Fibroblast of skin of right biceps (primary cell): ENCODE measurements at places on chromosomes 12 and 14.

DNA sequence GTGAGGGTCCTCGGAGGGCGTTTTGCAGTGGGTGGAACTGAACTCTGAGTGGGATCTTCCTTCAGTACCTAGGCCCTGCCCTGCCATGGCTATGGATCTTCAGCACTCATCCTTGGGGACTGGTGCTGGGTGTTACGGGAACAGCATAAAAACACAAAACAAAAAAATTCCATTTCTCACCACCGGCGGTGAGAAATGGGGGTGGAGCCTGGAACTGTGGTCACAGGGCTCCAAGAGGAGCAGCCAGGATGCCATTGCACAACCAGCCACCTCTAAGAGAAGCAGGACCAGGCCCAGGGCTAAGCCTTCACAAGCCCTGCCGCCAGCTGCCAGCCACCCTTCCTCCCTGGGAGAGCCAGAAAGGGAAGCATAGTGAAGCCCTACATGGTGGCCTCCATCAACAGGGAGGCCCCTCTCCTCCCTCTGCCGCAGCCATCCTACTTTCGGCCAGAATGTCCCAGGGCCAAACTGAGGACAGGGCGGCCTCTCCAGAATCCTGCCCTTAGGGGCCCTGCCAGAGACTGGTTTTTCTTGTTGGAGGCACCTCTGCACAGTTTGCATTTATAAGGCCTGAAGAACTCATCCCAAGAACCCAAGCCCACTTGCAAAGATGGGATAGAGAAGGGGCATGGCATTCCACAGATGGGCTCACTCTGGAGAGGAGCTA is 76.5 kb downstream of the VCPKMT start:
- DNase-seq = peak; percentile 72

- DNase-seq = no peak
Measured at GRCh38 chr14:32363761-32364160, 34.7 kb downstream of the AKAP6 start.

DNA sequence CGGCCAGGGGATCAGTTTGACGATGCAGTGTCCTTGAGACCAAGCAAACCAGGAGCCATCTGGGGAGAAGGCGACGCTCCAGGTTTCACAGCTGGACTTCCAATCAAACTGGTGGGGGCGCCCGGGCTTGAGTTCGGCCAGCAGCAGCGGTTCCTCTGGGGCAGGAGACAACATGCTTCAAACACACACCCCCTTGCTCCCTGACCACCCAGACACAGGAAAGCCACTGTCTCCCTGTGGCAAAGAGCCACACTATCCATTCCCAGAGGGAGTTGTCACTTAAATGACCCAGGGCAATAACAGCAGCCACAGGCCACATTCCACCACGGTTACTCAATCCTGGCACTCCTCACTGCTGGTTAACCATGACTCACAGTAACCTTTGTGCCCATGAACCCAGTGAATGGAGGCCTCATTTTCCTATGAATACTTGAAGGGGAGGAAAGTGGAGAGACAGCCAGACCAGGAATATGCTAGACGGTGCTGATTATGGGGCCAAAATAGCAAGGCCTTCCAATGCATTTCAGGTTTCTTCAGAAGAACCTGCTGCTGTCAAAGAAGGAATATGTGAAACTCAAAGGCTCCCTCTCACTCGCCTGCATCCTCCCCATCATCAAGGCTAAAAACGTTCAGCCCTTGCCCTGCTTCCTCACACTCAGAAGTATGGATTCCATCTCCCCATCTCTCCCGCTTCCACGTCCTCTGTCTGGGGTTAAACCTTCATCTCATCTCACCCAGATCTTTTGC is 8.5 kb downstream of the WSB2 start:
- peak; percentile 94 for DNase-seq

- DNase-seq = no peak
Measured at GRCh38 chr14:61375218-61375617, 53.8 kb downstream of the PRKCH start.

DNA sequence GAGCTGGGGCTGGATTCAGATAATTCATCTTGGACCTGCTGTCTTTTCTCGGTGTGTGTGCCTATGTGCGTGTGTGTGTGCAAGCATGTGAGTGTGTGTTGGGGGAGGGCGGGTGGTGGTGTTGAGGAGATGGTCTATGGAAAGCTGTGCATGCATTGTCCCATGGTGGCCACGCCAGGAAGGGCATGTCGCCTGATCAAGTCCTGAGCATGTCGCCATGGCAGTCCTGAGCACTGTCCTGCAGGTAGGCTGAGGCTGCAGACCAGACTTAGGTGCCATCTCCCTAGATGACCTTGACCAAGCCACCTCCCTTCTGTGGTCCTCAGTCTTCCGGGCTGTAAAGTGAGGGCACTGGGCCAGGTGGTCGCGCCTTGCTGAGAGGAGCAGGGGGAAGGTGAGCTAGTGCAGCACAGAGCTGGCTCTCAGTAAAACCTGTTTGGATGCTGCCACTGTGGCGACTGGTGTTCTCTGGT is 81.4 kb downstream of the PAPOLA start:
- DNase-seq = no peak

GRCh38 chr12:26822026-26822425 is 11.0 kb downstream of the ITPR2 start:
- DNase-seq = peak; percentile 52

- DNase-seq = no peak
Measured at GRCh38 chr12:132711080-132711843, 620 bp downstream of the PGAM5 start.

- DNase-seq = no peak
Measured at GRCh38 chr14:26078561-26078960, 519.3 kb downstream of the NOVA1 start.

GRCh38 chr12:75646329-75647210 is 135.2 kb upstream of the KRR1 start:
- no peak for DNase-seq

DNA sequence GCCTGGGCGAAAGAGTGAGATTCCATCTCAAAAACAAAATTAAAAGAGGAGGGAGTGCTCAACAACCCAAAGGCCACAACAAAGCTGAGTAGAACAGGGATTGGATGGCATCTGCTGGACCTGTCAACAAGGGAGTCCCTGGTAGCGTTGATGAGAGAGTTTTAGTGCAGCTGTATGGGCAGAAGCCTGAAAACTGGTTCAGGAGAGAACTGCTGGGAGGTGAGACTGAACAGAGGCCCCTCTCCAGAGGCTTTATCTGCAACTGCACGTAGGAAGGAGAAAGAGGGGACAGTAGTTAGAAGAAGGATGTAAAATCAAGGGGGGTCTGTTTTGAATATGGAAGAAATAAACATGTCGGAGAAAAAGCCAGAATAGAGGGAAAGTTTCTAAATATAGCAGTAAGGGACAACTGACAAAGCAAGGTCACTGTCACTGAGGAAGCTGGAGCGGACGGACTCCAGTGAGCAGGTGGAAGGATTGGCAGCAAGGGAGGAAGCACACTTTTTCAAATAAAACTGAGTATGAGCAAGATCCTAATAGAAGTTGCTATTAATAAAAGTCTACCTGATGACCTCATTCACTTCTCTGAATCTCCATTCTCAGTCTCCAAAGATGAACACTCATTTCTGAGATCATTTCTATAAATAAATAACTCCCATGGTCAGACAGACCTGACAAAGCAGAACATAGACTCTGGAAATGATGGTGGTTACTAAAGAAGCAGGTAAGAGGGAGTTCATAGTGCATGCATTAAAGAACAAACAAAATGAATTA is 11.8 kb upstream of the ATF1 start:
- peak; percentile 17 for DNase-seq

GRCh38 chr12:69039911-69040310 is 106.9 kb upstream of the CPM start:
- no peak for DNase-seq

DNA sequence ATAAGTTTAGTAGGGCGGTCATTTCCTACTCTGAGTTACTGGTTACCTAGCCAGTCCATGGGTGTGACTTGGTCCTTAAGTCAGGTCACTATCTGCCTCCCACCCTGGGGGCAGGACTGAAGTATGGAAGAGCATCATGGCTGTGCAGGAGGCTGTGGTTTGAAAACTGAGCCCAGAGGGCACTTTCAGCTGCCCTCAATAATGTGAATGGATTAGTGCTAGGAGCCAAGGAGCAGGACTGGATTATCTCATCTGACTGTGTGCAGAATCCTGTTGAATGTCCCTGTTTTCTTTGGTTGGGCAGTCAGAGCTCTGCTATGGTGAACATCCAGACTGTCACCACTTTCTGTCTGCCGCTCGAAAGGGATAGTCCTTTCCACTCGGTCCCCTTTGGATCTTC is 1.6 kb downstream of the ATXN7L3B start:
- peak; percentile 2 for DNase-seq

GRCh38 chr14:59017285-59017965 is 171.0 kb upstream of the DAAM1 start:
- DNase-seq = peak; percentile 9

DNA sequence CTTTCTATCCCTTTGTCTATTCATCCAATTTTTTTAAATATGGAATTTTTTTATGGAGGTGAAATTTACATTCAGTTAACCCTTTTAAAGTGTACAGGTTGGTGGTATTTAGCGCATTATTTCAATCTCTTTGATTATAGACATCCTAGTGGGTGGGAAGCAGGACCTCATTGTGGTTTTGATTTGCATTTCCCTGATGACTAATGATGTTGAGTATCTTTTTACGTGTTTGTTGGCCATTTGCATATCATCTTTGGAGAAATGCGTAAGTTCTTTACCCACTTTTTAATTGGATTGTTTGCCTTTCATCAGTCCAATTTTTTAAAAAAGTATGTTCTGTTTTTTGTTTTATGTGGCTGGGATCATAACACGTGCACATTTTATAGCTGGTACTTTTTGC is 20.8 kb downstream of the PAPLN start:
- DNase-seq = no peak

DNA sequence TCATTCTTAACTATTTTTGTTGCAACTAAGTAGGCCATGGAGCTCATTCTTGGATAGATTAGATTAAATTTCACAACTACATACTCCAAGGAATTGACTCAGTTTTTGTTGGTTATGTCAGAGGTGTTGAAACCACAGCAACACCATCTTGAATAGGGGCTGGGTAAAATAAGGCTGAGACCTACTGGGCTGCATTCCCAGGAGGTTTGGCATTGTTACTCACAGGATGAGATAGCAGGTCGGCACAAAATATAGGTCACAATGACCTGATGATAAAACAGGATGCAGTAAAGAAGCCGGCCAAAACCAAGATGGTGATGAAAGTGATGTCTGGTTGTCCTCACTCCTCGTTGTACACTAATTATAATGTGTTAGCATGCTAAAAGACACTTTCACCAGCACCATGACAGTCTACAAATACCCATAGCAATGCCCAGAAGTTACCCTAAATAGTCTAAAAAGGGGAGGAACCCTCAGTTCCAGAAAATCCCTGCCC is 20.9 kb downstream of the DMAC2L start:
- DNase-seq = peak; percentile 95

GRCh38 chr12:62737188-62737587 is 197.8 kb downstream of the PPM1H start:
- no peak for DNase-seq

GRCh38 chr12:54228471-54228870 is 39.7 kb upstream of the SMUG1 start:
- DNase-seq = no peak

DNA sequence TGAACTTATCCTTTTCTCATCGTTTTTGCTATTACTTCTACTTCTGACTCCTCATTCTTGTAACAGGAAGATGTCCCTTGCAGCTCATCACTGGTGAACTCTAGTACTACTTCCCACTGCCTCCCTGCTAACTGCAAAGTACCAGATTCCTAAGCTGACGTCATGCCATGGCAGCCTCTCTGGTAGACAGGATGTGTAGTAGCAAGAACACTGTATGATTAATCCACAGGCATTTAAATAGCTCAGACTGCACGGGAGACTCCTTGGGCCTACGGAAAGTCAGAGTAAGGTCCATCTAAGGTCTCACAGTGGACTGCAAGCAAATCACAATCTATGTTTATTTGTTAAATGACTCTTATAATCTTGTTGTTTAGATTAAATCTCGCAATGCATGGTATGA is 43.5 kb downstream of the DNAI7 start:
- peak; percentile 96 for DNase-seq

DNA sequence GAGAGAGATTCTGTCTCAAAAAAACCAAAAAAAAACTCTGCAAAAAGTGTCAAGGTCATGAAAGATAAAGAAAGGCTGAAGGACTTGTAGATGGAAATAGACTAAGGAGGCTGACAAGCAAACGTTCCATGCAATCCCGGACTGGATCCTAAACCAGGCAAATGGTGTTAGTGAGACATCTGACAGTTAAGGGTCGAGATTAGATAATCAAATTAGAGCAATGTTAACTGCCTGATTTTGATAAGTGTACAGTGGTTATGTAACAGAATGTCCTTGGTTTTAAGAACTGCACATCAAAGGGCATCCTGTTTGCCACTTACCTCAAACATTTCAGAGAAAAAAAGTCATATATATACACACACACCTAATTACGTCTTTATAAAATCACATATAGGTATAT is 3.5 kb upstream of the RAN start:
- DNase-seq = no peak

- DNase-seq = no peak
Measured at GRCh38 chr12:69024413-69024812, 91.4 kb upstream of the CPM start.

GRCh38 chr14:83140756-83141155 is 1607.1 kb upstream of the SEL1L start:
- no peak for DNase-seq
